ENCODE measurements at places on chromosomes 16 and 17.

- DNase-seq: peak; percentile 68
Measured at GRCh38 chr17:4040784-4041183, 76.5 kb upstream of the ATP2A3 start.

DNA sequence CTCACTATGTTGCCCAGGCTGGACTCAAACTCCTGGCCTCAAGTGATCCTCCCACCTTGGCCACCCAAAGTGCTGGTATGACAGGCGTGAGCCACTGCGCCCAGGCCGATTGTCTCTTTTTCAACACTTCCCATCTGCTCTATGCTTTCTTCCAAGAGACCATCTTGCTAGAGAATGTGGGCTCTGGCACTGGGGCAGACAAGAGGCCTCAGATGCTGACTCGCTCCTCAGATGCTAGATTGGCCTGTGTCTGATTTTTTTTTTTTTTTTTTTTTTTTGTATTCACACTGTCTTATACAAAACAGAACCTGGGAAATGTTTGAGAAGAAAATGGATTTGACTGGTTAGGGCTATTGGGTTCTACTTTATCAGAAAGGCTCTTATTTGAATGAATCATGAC lies 58.2 kb downstream of the CYB5D2 start:
- no peak for DNase-seq

GRCh38 chr17:3935825-3936355 lies 19.6 kb upstream of the P2RX1 start:
- DNase-seq: no peak

DNA sequence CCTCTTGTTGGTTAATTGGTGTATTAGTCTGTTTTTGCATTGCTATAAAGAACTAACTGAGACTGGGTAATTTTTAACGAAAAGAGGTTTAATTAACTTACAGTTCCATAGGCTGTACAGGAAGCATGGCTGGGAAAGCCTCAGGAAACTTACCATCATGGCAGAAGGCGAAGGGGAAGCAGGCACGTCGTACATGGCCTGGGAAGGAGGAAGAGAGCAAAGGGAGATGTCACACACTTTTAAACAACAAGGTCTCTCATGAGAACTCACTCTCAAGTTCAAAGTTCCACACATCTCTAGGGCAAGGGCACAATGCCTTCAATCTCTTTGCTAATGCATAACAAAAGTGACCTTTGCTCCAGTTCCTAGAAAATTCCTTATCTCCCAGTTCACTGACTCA lies 125.0 kb upstream of the IRX5 start:
- no peak for DNase-seq

- DNase-seq: no peak
Measured at GRCh38 chr17:35867574-35867973, 1.1 kb downstream of the HEATR9 start.

DNA sequence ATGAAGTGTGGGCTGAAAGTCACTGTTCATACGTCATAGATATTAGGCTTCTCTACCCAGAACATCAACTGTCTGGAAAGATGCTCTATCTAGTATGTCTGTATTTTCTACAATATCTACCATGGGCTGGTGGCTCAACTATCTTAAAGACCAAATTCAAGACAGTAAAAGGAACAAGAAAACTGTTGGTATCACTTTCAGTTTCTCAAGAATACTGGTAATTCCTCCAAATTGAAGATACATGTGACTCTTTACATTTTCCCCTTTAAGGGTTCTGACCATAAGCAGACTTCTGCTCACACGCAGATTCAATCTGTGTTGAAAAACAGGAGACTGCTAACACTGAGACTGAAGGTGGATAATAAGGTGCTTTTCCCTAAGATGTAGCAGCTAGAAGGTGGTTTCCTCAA lies 24.2 kb downstream of the XPO6 start:
- no peak for DNase-seq

GRCh38 chr16:53561101-53561888 lies 58.3 kb upstream of the AKTIP start:
- peak; percentile 51 for DNase-seq

All from ELF-1 (cell line).